ENCODE measurements at places on chromosomes 3 and 15.

DNA sequence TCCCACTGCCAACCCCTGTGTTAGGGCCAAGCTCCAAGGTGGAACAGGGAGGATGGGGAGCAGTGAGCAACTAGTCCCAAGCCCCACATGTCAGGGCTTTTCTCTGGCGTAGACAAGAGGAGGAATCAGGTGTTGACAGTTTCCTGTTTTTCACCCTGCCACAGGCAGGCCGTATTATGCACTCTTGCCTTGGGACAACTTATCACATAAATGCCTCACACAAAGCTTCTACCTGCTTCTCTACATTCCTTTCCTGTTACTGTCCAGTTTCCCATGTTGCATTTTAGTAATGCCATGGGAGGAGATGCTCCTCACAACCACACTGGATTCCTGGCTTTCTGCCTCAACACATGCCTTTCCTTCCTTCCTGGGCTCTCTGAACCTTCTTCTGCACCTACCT lies 381.2 kb upstream of the ATP11B start:
- DNase-seq: no peak

DNA sequence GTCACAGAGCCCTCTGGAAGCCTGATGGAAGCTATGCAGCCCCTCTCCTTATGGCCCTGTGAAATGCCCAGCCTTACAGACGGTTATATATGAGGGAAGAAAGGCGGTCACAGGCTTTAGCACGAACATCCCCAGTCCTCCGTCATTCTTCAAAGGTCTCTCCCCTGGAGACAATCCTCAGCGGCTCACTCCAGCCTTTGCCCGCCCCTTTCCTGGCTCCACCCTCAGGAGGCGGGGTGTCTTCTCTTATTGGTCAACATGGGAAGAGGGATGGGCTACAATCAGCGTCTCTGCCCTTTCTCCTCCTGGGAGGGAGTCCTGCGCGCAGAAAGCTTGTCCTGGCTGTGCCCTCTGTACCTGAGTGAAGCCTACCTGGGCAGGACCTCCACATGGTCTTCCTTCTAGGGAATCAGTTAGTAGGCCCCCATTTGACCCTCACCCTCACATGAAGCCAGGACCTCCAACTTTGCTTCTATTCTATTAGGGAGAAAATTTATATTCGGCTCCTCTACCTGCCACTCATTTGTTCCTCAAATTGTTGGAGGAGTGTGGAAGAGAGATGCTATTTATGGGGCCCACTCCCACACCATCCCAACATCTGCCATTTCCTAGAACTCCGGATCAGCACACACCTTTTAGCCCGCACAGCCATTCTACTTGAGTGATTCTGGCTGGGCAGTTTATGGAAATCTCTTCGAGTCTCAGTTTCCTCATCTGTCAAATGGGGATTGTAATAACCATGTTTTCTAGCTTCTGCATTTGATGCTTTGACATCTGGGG lies 112.9 kb upstream of the SLC6A11 start:
- no peak for DNase-seq

- DNase-seq: no peak
These were observed 245.2 kb downstream of the EFHB start for GRCh38 chr3:19688767-19689166.

DNA sequence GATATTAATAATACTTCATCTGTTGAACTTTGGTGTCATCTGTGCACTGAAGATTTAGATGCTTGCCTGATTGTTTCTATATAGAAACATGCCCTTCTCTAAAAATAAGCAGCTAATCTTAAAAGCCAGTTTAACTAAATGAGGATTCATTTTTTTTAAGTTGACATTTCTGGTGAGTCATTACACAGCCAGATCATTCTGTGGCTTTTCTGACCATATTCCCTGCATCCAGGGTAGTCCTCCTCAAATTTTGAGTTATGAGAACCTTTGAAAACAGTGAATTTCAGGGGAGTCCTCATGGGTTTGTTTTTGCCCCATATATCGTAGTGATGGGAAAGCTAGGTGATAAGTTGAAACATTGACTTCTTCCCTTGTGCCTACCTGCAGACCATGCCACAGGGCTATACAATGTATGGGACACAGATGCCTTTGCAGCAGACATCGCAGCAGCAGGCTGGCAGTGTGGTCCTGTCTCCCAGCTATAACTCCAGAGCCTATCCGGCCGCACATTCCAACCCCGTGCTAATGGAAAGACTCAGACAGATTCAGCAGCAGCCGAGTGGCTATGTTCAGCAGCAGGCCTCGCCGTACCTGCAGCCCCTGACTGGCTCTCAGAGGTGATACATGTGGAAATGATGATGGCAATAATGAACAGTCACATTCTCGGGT lies 26.5 kb upstream of the P2RY12 start:
- DNase-seq: no peak

GRCh38 chr3:65952842-65953241 lies 85.9 kb downstream of the MAGI1 start:
- no peak for DNase-seq

DNA sequence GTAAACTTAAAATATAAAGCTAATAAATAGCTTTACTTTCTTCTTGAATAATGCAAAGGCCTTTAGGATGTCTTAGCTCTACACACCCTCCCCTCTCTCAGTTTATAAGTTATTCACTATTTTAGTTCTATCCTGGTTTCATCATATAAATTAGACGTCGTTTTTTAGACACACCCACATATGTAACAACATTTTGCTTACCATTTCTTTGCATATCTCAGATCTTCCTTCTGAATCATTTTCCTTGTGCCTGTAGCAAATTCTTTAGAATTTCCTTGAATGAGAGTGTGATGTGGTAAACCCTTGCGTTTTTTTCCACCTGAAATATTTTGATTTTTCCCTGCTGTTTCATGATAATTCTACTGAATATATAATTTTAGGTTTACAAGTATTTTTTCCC lies 2.5 kb upstream of the DAZL start:
- no peak for DNase-seq

DNA sequence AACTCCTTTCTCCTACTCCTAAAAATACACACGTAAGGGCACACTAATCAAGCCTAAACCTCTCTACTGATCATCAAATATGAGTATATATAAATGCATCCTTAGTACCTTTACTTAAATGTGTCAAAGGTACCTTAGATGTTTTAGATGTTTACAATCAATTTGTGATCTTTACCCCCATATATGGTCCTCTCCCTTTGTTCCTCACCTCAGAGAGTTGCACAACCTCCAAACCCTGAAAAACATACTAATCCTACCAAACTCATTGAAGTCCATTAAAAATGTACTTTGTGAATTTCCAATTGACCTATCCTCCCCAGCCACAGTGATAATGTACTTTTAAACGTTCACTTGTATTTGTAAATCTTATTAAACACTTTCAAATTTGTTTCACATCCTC lies 249.1 kb downstream of the STAG1 start:
- DNase-seq: no peak

DNA sequence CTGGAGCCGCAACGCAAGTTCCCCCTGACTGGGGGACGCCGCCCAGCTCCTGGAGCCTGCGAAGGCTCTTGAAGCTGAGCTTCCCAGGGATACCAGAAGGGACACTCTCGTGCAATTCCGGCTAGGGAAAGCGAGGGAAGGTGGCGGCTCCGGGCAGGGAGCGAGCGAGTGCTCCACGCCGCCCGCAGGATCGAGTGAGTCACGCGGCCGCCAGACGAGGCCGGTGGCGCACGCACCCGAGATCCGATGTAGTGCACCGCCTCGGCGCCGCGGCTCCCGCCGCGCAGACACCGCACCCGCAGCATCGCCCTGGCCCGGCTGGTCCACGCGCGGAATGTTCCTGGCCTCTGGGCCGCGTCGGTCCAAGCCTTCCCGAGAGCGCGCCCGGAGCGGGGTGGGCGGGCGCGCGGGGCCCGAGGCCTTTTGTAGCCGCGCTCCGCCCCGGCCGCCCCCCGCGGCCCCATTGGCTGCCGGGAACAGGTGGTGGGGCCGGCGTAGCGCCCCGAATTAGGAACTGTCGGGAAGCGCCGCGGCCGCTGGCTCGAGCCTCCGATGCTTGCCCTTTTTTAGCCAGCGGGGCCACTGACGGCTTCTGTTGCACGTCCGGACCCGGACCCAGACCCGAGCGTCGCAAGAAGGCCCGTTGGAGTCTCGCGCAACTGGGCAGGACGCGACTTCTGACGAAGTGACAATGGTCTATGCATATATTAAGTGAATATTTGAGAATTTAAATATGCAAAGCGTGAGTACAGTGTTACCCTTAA lies at the start of gene GATM:
Gene GATM (minus strand): TSS at position 396 of the 764 bp plus-strand sequence. CDS start 91 bp downstream, at position 305.
- peak; percentile 71 for DNase-seq

GRCh38 chr3:29697989-29698388 lies 417.1 kb downstream of the RBMS3 start:
- no peak for DNase-seq

- DNase-seq: no peak
These were observed 36.4 kb downstream of the RFTN1 start for GRCh38 chr3:16477056-16477455.

GRCh38 chr3:58101499-58102389 lies 93.5 kb downstream of the FLNB start:
- no peak for DNase-seq

GRCh38 chr15:62658498-62658897 lies 384.0 kb upstream of the TPM1 start:
- DNase-seq: no peak

DNA sequence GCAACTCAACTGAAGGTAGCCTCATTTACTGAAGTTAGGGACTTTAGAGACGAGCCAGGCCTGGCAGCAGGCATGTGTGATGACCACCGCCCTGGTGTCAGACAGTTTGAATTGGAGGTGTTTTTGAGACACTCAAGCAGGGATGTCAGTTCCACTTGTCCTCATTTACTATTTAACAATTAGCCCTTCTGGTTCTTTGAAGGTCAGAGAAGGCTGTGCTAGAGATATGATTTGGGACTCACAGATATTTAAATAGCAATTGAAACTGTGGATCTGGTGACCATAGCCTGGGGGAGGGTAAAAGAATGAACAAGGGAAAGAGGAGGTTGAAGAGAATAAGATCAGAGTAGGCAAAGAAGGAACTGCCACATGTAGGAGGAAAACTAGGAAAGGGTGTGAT lies 74.6 kb downstream of the REC114 start:
- DNase-seq: no peak

- DNase-seq: no peak
These were observed 45.8 kb downstream of the CEP152 start for GRCh38 chr15:48765022-48765421.

- DNase-seq: no peak
These were observed 113.5 kb upstream of the IL12A start for GRCh38 chr3:159875116-159875515.

DNA sequence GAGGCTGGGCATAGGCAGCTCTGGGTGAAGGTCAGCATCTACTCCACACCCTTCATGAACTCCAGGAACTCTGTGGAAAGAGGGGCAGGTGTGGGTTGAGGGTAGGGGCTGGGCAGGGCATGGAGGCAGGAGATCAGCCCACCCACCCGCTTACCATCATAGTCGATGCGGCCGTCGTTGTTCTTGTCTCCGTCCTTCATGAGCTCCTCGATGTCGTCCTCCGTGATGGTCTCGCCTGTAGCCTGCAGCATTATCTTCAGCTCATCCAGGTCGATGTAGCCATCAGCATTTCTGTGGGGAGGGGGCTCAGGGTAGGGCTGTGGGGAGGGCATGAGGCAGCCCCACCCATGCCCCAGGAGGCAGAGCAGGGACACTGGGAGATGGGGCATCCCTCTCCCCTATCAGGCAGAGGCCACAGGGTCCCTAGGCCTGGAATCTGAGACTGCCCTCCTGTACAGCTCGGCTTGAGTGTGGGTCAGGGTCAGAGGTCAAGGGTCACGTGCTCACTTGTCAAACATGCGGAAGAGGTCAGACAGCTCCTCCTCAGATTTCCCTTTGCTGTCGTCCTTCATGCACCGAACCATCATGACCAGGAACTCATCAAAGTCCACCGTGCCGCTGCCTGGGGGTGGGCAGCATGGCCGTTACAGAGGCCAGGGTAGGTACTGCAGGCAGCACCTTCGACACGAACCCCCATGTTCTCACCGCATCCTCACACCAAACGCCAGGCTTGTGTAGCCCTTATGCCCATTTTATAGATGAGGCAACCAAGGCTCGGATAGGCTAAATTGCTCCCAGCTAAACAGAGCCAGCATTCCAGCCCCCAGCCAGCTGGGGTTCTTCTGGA lies 2.4 kb downstream of the TNNC1 start:
- no peak for DNase-seq

- DNase-seq: no peak
These were observed 64.4 kb downstream of the FRMD4B start for GRCh38 chr3:69321301-69322157.

- no peak for DNase-seq
These were observed 168.5 kb downstream of the NFKBIZ start for GRCh38 chr3:102017784-102018183.

GRCh38 chr3:74066456-74066855 lies 441.7 kb upstream of the PDZRN3 start:
- no peak for DNase-seq

DNA sequence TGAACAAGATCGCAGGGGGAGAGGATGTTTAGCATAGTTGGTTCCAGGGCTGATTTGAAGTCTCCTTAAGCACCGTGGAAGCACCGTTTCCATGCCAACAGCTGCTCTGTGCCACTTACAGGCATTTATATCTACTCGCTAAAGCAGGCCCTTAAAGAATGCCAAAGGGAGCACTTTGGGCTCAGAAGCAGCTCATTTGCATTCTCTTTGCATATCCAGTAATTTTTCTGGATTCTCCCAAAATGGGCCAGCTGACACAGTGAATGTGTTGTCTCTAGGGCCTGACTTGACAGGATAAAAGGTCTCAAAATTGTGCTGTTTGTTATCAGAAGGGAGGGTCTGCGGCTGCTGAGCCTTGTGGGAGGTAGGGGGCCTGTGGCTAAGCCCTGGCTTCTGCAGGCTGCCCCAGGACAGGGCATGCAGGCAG lies 138.6 kb downstream of the FBLN2 start:
- no peak for DNase-seq

GRCh38 chr3:194178669-194179068 lies 42.7 kb downstream of the HES1 start:
- DNase-seq: no peak

DNA sequence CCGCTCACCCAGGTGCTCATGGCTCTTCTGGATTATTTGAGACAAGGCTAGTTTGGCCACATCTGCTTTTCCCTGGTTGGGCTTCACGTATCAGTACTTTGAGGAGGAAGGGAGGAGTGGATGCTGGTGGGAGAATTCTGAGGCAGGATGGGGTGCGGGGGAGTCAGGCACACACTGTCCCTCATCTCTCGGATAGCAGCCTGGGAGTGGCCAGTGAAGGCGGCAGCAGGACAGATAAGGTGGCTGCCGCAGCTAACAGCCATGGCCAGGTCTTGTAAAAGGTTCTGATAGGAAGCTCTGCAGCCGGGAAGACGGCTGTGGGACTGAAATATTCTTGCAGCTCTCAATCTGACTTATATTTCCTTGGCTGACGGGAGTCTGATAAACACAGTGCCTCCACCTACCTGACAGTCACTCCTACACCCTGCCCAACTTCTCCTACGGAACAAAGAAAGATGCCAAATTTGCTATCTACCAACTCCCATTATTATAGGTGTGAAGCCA lies 87.3 kb downstream of the MESD start:
- peak; percentile 31 for DNase-seq

- no peak for DNase-seq
These were observed 83.2 kb upstream of the ADAMTSL3 start for GRCh38 chr15:83570756-83571155.

GRCh38 chr3:481680-482079 lies 285.1 kb downstream of the CHL1 start:
- DNase-seq: no peak

GRCh38 chr3:89038869-89039268 lies 68.6 kb upstream of the EPHA3 start:
- DNase-seq: no peak

- no peak for DNase-seq
These were observed 90.5 kb downstream of the LPP start for GRCh38 chr3:188244395-188244861.
